Stimulated activated CD8-positive, alpha-beta memory T cell treated with anti-CD3 and anti-CD28 coated beads, Interleukin-12 subunit alpha, Interleukin-12 subunit beta, amount 100 ng/mL, for 1 hour (primary cell): ENCODE measurements at places on chromosomes 6 and 20.

DNA sequence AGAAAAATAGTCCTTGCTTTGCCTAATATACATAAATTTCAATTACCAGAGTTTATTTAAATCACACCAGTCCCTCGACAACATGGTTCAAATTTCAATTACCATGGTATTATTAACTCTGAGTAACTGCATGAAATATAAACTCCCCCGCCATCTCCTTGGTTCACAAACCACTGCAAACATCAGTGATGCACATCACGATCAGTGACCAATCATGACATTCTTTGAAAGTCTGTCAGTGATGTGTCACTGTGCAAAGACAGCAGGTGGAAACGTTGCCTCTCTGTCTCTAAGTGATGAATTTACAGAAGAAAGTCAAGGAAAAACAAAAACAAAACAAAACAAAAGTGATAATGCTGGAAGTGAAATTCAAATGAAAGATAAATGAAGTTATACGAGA is 86.7 kb downstream of the TASP1 start:
- no peak for DNase-seq

- no peak for DNase-seq
Measured at GRCh38 chr6:97841763-97842162, 558.7 kb upstream of the MMS22L start.

- DNase-seq = no peak
Measured at GRCh38 chr6:113650610-113650979, 206.6 kb upstream of the MARCKS start.

GRCh38 chr20:51187261-51187660 is 164.4 kb upstream of the KCNG1 start:
- no peak for DNase-seq
